Adrenal gland (tissue), 19 donors: ENCODE measurements at places on chromosomes 4 and X.

- DNase-seq, result no peak
These were observed 95.5 kb upstream of the KCTD8 start for GRCh38 chr4:44544158-44544557.

- peak; percentile 17 for DNase-seq
These were observed 777 bp upstream of the CASK start for GRCh38 chrX:41923978-41924683.

DNA sequence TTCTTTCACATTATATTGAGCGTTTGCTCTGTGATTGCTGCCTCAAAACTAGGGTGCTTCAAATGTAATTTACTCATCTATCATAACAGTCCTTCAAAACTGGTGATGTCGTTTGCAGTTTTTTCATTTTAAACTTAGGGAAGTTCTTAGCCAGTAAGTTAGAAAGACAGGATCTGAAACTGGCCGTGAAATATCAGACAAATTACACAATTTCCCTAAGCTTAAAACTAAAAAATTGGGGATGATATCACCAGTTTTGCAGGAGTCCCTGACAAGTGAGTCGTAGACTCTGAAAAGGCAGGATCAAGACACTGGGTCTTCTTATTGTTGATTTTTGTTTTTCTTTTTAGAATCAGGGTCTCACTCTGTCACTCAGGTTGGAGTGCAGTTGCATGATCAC is 44.8 kb downstream of the MOB1B start:
- DNase-seq, result no peak

GRCh38 chr4:162116095-162116779 is 47.6 kb downstream of the FSTL5 start:
- no peak for DNase-seq

- no peak for DNase-seq
These were observed 18.7 kb downstream of the FAM184B start for GRCh38 chr4:17762726-17763125.
